ENCODE measurements at places on chromosomes 1 and 21. TPM values are rescaled to one million over a fixed set of nuclear protein-coding genes. Genes with fewer than 3 reads are reported as not detected.
A peak's percentile ranks its signal among the peaks of the same experiment; 100 is the strongest.

DNA sequence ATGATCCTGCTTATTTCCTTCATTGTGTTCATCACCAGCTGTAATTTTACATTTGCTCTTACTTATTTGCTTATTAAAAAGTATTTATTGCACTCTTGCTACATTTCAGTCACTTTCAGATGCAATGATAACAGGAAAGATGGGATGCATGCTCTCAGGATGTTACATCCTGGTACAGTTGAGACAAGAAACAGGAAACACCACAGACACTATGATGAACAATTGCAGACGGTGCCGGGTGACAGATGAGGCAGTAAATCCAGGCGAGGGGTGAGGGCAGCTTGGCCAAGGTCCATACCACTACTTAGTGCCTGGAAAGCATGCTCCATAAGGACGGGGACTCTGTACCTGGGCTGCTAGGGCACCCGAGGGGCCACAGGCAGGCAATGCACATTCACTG, 156.6 kb upstream of the RAB4A start:
- H3K27me3 ChIP-seq, result no peaks in the 10 kb centered on the region
- DNase-seq, result peak; percentile 53
- peaks cover 3% of the 10 kb centered on the region for H3K4me1 ChIP-seq

DNA sequence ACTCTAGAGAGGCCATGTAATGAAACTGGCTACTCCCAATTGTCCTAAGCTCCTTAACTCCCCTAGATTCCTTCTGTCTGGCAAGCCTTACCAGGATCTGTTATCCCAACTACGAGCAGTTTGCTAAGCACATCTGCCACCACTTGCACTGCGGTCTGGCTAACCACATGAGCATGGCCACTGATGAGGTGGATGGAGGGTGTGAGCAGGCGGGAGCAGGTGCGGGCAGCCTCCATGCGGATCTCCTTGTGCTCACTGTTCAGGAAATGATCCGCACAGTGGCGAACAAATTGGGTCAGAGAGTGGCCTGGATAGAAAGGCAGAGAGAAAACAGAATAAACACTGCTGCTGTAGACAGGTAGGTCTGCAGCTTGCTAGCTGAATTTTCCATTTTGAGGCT, 24.0 kb downstream of the MTOR start:
- no peaks in the 10 kb centered on the region for H3K36me3 ChIP-seq
- no peak overlapping the region for H3K4me3 ChIP-seq
- H3K27me3 ChIP-seq, result no peaks in the 10 kb centered on the region

DNA sequence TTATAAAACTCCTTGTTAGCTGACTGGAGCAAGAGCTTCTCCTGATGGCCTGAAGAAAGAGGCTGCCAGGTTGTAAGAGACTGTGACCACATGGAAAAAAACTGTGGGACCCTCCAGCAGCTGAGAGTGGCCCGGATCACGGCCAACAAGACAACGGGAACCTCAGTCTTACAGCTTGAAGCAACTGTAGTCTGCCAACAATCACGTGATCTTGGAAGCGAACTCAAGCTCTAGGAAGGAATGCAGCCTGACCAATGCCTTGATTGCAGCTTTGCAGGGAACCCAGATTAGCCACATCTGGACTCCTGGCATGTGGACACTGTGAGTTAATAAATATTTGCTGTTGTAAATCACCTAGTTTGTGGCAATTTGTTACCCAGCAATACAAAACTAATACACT, 442.6 kb upstream of the PRMT6 start:
- no peak for DNase-seq
- no peaks in the 10 kb centered on the region for H3K27me3 ChIP-seq
- no peak overlapping the region for H3K27ac ChIP-seq
- no peaks in the 10 kb centered on the region for H3K36me3 ChIP-seq
- H3K4me3 ChIP-seq, result no peak overlapping the region

GRCh38 chr1:6701437-6702153, at the start of gene DNAJC11:
TSS of gene DNAJC11 (minus strand) at chr1:6701816. CDS start at chr1:6701800, 16 bp downstream.
- H3K4me3 ChIP-seq, result peak within 1 kb of the TSS; percentile 100
- H3K4me1 ChIP-seq, result no peaks in the 10 kb centered on the region
- no peaks in the 10 kb centered on the region for H3K27me3 ChIP-seq
- no peaks in the 10 kb centered on the region for H3K36me3 ChIP-seq
- peak; percentile 89 for DNase-seq

DNA sequence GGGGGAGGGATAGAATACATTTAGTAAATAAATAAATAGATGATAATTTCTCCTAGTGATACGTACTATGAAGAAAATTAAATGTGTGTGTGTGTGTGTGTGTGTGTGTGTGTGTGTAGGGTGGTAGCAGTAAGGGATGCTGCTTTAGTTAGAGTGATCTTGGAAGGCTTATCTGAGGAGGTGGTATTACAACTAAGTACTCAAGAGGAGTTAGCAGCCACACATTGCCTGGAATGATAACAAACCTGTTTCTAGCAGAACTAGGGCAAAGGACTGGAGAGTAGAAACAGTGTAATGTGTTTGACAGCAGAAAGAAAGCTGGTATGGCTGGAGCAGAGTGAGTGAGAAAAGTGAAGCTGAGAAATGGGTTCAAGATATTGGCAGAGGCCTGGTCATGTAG, 58.3 kb upstream of the FASLG start:
- no peak overlapping the region for H3K27ac ChIP-seq
- H3K4me1 ChIP-seq, result no peaks in the 10 kb centered on the region
- no peak overlapping the region for H3K4me3 ChIP-seq
- DNase-seq, result no peak
- H3K27me3 ChIP-seq, result no peaks in the 10 kb centered on the region

DNA sequence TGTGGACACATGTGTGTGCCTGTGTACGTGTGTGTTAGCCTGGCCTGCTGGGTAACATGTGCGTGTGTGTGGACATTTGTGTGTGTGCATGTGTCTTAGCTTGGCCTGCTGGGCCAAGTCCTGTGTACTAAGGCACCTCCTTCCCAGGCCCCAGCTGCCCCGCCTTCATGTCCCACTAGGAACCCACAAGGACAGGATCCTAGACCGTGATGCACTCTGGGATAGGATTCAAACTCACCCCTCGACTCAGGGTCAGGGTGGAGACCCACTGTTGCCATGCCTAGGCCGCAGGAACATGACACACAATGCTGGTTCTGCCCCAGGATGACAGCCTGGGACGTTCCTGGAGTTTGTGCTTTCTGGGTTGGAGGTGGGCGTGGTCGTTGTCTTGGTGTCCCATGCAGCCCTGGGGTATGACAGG, 89.9 kb upstream of the TMPRSS2 start:
- no peaks in the 10 kb centered on the region for H3K36me3 ChIP-seq
- H3K4me1 ChIP-seq, result no peaks in the 10 kb centered on the region
- H3K27ac ChIP-seq, result no peak overlapping the region
- H3K4me3 ChIP-seq, result no peak overlapping the region

- no peaks in the 10 kb centered on the region for H3K27me3 ChIP-seq
- no peaks in the 10 kb centered on the region for H3K4me1 ChIP-seq
- H3K27ac ChIP-seq, result peak overlapping the region; percentile 97
- DNase-seq, result no peak
- H3K4me3 ChIP-seq, result peak overlapping the region; percentile 83
- H3K36me3 ChIP-seq, result no peaks in the 10 kb centered on the region
Measured at GRCh38 chr1:184753608-184754475, 816 bp downstream of the EDEM3 start.

- H3K36me3 ChIP-seq, result no peaks in the 10 kb centered on the region
- no peaks in the 10 kb centered on the region for H3K27me3 ChIP-seq
- DNase-seq, result no peak
- H3K4me3 ChIP-seq, result no peak overlapping the region
- H3K27ac ChIP-seq, result no peak overlapping the region
Measured at GRCh38 chr21:42887326-42887725, 5.8 kb upstream of the NDUFV3 start.

- no peaks in the 10 kb centered on the region for H3K27me3 ChIP-seq
- H3K27ac ChIP-seq, result no peak overlapping the region
- H3K4me1 ChIP-seq, result no peaks in the 10 kb centered on the region
Measured at GRCh38 chr21:40466893-40467483, 380.0 kb downstream of the DSCAM start.

GRCh38 chr1:201774983-201775344, 54.0 kb upstream of the IPO9 start:
- peaks cover 8% of the 10 kb centered on the region for H3K4me1 ChIP-seq
- H3K27me3 ChIP-seq, result no peaks in the 10 kb centered on the region
- H3K36me3 ChIP-seq, result no peaks in the 10 kb centered on the region
- no peak for DNase-seq

GRCh38 chr1:46487818-46488218, 1.8 kb upstream of the DMBX1 start:
- no peak overlapping the region for H3K4me3 ChIP-seq
- no peak for DNase-seq
- no peak overlapping the region for H3K27ac ChIP-seq
- H3K36me3 ChIP-seq, result no peaks in the 10 kb centered on the region
- H3K4me1 ChIP-seq, result peaks cover 13% of the 10 kb centered on the region
- H3K27me3 ChIP-seq, result peaks cover 18% of the 10 kb centered on the region

DNA sequence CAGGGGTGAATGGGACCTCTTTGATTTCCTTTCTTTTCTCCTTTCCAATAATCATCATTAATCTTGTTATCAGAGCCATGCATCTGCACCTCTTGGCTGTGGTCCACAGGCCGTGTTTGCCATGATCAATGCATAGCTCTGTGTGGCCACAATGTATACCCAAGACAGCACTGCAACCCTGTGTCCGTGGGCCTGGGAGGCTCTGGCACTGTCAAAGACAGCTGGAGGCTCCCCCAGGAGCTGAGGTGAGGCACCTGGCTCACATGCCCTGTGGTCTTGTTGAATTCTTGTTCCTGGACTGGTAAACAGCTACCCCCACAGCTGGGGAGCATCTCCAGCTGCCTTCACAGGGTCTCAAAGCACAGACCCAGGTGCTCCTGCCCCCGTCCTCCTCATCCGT, 67.2 kb upstream of the SELENON start:
- peaks cover 8% of the 10 kb centered on the region for H3K4me1 ChIP-seq
- no peak for DNase-seq
- no peak overlapping the region for H3K27ac ChIP-seq
- no peaks in the 10 kb centered on the region for H3K36me3 ChIP-seq

DNA sequence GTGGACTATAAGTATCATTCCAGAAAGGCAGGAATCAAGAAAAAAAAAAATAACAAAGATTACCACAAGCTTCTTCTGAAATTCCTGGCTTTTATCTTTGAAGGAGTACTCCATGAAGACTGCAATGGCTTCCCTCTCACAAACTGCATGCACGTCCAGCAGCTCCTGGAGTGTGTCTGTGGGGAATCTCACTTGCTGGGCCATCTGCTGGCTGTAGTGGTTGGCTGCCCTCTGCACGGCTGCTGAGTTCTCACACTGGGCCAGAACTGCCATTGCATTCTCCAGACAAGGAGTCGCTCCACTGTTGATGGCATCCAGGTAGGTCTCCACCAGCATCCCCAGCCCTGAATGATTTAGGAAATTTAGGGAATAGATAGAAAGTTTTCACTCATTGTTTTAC, 23.3 kb upstream of the GBP2 start:
- DNase-seq, result peak; percentile 37
- no peaks in the 10 kb centered on the region for H3K4me1 ChIP-seq
- H3K27ac ChIP-seq, result no peak overlapping the region
- H3K4me3 ChIP-seq, result no peak overlapping the region
- no peaks in the 10 kb centered on the region for H3K27me3 ChIP-seq

DNA sequence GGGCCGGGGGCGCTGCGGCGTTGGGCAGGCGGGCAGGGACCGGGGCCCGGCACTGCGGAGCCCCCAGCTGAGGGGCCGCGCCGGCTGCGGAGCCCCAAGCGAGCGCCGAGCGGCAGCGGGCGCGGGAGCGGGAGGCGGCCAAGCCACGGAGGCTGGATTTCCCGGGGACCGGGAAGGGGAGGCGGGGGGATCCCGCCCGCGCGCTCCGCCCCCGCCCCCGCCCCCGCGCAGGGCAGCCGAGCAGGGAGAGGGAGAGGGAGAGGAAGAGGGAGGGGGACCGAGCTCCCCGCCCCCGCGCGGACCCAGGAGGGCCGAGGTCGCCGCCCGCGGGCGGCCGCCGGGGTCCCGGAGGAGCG, at the start of gene DLGAP3:
DLGAP3 (minus strand) TSS at position 154 of the 356 bp plus-strand sequence. CDS start 24,267 bp downstream, outside the sequence.
- peaks cover 15% of the 10 kb centered on the region for H3K27me3 ChIP-seq
- H3K4me3 ChIP-seq, result peak within 1 kb of the TSS; percentile 9
- no peaks in the 10 kb centered on the region for H3K36me3 ChIP-seq

DNA sequence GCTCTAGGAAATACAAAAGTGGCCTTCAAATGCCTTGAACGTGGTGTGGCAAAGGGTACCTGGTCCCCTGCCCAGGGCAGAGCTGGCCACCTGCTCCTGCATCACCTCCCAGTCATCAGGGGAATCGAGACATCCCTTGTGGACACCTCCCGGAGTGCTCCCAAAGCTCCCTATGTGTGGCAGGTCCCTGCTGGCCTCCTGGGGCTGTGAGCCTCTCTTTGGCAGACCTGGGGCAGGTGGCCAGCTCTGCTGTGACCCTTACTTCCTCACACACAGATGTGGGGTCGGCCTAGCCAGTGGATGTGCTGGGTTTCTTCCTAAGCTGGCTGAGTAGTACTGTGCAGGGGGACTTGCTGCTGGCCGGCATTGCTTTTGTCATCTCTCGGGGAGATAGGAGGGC, 86.5 kb downstream of the ITPKB start:
- DNase-seq, result no peak
- peaks cover 13% of the 10 kb centered on the region for H3K4me1 ChIP-seq
- no peaks in the 10 kb centered on the region for H3K27me3 ChIP-seq
- no peak overlapping the region for H3K4me3 ChIP-seq
- H3K36me3 ChIP-seq, result no peaks in the 10 kb centered on the region

DNA sequence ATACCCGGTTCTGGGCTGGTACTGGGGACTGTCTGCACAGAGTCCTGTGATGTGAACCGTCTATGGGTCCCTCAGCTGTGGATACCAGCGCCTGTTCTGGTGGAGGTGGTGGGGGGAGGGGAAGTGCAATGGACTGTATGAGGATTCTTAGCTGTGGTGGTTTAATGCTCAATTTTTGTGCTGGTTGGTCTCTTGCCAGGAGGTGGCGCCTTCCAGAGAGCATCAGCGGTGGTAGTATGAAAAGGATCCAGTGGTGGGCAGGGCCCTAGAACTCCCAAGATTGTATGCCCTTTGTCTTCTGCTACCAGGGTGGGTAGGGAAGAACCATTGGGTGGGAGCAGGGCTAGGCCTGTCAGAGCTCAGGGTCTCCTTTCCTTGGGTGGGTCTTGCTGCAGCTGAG, 89.4 kb upstream of the B3GALT2 start:
- no peaks in the 10 kb centered on the region for H3K4me1 ChIP-seq
- no peaks in the 10 kb centered on the region for H3K36me3 ChIP-seq
- H3K4me3 ChIP-seq, result no peak overlapping the region
- no peak overlapping the region for H3K27ac ChIP-seq

- no peak overlapping the region for H3K4me3 ChIP-seq
- no peaks in the 10 kb centered on the region for H3K36me3 ChIP-seq
- no peak overlapping the region for H3K27ac ChIP-seq
- no peaks in the 10 kb centered on the region for H3K4me1 ChIP-seq
- no peak for DNase-seq
Measured at GRCh38 chr1:151809985-151810556, 4.9 kb upstream of the LINGO4 start.

- no peaks in the 10 kb centered on the region for H3K36me3 ChIP-seq
- no peak overlapping the region for H3K4me3 ChIP-seq
- H3K4me1 ChIP-seq, result no peaks in the 10 kb centered on the region
- H3K27ac ChIP-seq, result no peak overlapping the region
- DNase-seq, result no peak
Measured at GRCh38 chr1:93559695-93560094, 111.8 kb downstream of the FNBP1L start.

The NID1 gene
- total RNA-seq, result 252 TPM

The DDX59 gene
- 8.2 TPM for total RNA-seq

The CFAP126 gene
- total RNA-seq, result not detected

The FBLIM1 gene
- 92.0 TPM for total RNA-seq

The RNU1-2 gene
- under 0.01 TPM for total RNA-seq

Data from uterus (tissue), 4 donors.